ENCODE measurements at places on chromosomes 12 and 14.

DNA sequence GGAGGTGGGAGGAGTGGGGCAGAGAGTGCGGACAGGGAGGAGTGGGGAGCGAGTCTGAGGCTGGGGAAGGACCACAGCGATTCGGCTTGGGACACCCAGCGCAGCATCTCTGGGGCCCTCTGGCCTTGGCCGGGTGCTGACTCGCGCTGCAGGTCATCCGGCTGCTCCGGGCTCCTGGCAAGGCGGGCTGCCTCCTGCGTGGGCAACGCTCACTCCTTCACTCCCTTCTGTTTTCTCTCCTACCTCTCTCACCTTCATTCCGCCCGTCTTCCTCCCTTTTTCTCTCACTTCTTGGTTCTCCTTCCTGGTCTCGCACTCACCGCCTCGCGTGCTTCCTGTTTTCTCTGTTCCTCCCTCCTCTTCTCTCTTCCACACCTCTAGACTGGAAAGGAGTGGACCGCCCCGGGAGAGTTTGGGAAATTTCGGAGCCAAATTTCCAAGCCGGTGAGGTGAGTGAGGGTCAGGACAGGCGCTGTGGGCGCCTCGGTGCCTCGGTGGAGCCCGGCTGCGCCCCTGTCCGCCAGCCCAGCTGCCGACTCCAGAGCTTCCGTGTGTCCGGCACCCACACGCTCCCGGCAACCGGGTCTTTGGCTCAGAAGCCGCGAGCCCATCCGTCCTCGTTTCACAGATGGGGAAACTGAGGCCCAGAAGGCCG lies 86.7 kb downstream of the B4GALNT3 start:
- DNase-seq: no peak

DNA sequence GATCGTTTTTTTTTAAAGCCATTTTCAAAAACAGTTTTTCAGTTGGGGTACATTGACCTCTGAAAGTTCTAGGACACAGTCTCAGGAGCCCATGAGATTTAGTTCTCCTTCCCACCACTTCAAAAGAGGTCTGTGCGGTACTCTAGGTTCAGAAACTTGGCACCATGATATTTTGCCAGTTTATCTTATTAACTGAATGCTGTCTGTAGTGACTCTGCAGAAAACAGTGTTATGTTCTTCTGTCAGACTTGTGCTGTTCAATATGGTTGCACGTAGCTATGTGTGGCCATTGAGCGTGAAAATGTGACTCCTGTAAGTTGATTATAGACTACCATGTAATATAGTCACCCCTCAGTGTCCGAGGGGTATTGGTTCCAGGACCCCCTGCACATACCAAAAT lies 35.9 kb downstream of the CRADD start:
- DNase-seq: no peak

- peak; percentile 60 for DNase-seq
Observed at GRCh38 chr12:122951979-122952892, 14.0 kb downstream of the ABCB9 start.

DNA sequence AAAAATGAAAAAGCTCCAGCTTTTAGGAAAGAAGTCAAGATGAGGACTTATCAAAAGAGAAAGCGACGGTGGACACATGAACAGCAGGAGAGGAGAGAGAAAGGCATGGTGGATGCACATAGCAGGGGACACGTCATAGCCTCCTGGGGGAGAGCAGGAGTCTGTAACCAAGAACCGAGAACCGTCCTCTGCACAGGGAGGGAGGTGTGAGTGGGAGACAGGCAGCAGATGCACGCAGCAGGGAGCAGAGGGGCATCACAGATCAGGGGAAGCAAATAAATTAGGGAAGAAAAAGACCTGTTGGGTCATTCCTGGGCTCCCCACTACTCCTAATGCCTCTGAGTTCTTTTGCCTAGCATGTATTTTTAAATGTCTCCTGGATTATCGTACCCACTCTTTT lies 138.1 kb upstream of the RMST start:
- DNase-seq: no peak

DNA sequence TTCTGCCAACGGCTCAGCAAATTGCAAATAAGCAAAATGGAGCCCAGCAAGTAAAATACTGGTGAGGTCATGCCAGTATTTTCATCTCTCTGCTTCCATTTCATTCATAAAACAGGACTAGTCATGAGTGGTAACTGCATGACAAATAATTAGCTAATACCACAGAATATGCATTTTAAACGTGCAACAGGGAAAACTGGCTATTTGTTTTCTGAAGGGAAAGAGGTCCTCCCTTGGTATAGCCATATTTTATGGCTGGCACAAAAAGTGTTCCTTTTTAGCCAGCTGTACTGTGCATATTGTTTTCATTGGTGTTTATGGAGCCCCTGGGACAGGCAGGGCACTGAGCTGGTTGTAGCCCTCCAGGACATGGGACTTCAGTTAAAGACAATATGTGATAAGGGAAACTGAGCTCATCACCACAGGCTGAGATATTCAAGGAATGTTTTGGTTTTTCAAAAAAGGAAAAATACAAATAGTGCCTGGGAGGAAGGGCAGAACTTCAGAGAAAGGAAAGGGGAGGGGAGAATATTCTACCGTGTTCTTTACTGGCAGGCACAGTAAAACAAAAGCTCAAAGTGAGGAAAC lies 26.1 kb upstream of the FOXN3 start:
- no peak for DNase-seq

- no peak for DNase-seq
Observed at GRCh38 chr14:74838166-74838565, 37.8 kb downstream of the PROX2 start.

DNA sequence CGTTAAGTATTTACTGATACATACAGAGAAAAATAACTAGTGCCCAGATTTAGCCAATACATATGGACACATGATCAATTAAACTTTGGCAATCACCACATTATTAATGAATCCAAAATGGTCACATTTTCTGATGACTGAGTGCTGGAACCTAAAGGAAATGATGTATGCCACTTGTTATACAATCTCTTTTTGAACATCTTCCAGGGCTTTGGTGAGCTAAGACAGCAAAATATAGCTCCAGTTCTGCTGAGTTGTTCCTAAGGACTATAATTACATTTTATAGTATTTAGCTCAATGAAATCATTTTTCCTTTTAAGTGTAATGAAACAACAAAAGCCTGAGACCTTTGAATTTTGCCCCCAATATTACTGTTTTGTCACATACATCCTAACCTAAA lies 329.1 kb upstream of the ATP2B1 start:
- no peak for DNase-seq

DNA sequence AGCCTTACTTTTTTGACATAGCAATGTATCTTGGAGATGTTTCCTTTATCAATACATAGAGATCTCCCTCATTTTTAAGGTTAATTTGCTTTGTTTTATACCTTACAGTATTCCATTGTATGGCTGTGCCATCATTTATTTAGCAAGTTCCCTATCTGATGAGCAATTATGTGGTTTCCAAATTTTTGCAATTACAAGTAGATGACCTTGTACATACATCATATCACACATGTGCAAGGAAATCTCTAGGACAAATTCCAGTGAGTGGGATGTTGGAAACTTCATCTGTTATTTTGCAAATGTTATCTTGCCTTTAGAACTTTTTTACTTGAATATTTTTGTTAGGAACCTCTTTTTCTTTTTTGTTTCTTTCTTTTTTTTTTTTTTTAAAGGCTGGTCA lies 49.7 kb downstream of the DRAM1 start:
- DNase-seq: no peak

GRCh38 chr12:111705672-111706071 lies 19.8 kb downstream of the ACAD10 start:
- DNase-seq: no peak

- no peak for DNase-seq
Observed at GRCh38 chr14:73709904-73710469, 4.2 kb downstream of the PNMA1 start.

DNA sequence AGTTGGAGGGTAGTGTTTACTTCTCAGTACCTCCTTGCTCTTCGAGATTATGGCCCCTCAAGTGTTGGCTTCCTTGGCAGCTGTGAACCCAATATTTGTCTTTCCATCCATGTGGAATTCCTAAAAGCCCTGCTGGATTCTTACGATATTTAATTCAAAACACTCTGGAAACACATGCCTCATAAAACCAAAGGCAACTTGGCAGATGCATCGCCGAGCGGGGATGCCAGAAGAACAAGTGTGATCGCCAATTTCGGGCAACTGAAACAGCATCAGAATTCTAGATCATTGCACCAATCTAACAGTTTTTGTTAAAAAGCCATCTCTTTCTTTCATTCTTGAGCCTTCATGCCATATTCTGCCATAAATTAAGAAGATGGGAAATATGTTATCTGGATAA lies 934.4 kb downstream of the AACS start:
- no peak for DNase-seq

DNA sequence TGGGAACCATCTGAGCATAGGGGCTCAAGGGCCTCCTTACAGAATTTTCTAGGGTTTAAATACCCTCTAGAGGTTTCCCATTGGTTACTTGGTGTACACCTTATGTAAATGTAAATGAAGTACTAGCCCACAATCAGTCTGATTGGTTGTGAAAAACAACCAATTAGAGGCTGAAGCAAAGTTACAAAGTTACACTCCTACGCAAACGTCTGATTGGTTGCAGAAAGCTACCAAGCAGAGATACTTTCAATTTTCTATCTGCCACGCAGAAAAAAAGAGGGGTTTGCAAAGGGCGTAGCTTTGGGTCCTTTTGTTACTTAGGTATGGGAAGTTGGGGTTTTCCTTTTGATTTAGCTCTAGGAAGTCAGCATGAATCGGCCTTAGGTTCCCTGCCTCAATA lies 1.8 kb upstream of the TMEM19 start:
- DNase-seq: no peak

DNA sequence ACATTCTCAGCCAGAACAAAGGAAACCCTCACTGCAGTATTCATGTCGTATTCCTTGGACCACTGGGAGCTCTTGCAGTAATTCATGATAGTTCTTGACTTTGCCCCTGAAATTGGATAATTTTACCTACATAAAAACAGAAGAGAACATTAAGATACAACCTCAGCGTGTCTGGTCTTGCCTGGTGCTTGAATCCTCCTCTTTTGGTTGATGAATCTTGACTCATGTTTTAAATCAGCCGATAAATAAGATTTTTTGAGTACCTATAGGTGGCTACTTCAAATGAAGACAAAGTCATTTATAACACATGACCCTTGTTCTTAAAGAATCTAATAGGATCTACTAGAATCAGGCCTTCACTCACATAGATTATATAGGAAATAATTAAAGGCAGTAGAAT lies 221.0 kb downstream of the PTPRO start:
- DNase-seq: no peak

- no peak for DNase-seq
Observed at GRCh38 chr12:89846473-89847055, 137.9 kb upstream of the ATP2B1 start.

DNA sequence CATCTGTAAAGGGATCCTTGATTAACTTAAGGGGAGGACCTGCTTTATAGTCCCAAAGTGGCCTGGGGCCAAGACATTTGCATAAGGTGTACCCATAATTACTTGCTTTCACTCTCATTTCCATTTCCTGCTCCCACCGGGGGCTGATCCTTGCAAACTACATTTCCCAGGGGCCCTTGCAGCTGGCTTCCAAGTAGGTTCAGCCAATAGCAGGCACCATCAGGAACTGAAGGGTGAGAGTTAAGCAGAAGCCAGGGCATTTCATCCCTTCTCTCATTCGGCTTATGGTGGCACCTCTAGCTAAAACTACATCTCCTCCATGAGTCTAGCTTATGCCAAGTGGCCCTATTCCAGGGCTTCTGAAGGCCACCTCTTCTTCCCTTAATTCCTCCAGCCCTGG lies 88.8 kb downstream of the CCDC60 start:
- no peak for DNase-seq

- no peak for DNase-seq
Observed at GRCh38 chr12:52566847-52567291, 6.8 kb downstream of the KRT74 start.

DNA sequence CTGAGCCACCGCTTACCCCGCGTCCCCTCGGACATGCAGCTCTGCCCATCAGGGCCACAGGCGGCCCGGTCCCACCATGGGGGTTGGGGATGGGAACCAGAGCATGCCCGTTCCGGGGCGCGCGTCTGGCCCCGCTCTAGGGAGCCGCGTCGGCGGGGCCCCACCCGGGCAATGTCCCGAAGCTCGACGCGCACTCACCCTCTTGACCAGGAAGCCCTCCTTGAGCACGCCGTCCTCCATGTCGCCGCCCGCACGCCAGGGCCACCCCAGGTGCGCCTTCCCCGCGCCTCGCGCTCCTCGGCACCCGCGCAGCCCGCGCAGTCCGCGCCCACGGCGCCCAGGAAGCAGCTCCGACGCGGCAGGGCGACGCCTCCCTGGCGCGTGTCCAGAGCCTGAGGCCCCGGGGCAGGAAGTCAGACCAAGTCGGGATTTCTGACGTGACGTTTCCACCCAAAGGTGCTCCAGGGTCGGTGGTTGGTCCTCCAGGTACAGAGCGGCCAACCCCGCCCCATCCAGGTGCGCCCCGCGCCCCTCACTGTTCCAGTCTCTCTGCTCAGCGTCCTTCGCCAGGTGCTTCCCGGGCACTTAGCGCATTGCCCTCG lies at the start of gene PLEK2:
Gene PLEK2, minus strand, starts transcription at position 346 of the 602 bp plus-strand sequence. Its CDS starts 106 bp downstream, at position 240.
- DNase-seq: peak; percentile 47

DNA sequence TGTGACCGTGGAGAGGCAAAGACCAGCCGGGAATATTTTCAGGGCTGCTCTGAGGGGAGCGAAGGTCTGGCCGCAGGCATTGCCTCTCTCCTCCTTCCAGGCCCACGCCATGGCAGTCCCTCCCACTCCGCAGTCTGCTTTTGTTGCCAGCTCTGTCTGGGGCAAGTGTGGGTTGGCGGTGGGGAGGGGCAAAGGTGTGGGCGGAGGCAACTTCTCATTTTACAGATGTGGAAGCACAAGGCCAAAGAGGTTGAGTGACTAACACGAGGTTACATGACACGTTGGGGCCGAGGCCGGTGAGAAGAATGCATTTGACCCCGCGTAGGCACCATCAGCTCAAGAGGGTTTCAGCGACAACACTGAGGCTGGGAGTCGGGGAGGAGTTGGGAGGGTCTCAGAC lies 6.1 kb upstream of the FAIM2 start:
- DNase-seq: no peak

- no peak for DNase-seq
Observed at GRCh38 chr14:32561520-32561919, 232.4 kb downstream of the AKAP6 start.

DNA sequence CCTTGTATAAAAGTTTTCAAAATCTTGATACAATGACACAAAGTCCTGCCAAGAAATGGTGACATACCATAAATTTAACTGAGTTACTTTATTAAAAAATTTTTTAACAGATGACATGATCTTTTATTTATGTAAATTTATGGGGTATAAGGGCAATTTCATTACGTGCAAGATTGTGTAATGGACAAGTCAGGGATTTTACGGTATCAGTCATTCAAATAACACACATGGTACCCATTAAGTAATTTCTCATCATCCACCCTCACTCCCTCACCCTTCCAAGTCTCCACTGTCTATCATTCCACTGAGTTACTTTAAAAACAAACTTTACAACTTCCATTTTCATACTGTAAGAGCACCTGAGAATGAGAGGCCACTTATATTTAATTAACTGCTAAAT lies 37.4 kb downstream of the SPTLC2 start:
- no peak for DNase-seq

- no peak for DNase-seq
Observed at GRCh38 chr12:29133181-29133580, 15.9 kb upstream of the FAR2 start.

- no peak for DNase-seq
Observed at GRCh38 chr12:5723711-5724252, 221.3 kb downstream of the ANO2 start.

- no peak for DNase-seq
Observed at GRCh38 chr12:118038137-118038536, 21.6 kb downstream of the RFC5 start.
